ENCODE measurements at places on chromosomes 5 and 9.

- DNase-seq = no peak
Measured at GRCh38 chr5:66144834-66145390, 812 bp downstream of the SREK1 start.

DNA sequence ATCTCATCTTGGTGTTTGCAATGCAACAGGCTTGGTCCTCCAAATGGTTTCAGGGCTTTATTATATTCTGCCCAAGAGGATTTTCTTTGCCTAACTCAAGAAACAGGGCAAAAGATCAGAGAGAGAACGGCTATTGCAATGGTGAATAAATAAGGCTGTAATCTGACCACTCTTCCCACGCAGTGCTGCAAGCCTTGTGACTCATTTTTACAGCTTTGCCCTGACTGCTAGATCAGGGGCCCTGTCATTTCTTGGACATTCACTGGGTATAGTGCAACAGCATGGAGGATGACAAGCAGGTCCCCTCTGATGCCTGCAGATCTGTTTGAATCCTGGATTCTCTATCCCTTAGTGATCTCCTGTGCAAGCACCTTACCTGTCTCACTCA is 459.1 kb downstream of the EBF1 start:
- DNase-seq = no peak

- DNase-seq = no peak
Measured at GRCh38 chr9:34671307-34671706, 8.8 kb upstream of the CCL27 start.

GRCh38 chr5:73143716-73144115 is 23.3 kb downstream of the TMEM171 start:
- DNase-seq = no peak

DNA sequence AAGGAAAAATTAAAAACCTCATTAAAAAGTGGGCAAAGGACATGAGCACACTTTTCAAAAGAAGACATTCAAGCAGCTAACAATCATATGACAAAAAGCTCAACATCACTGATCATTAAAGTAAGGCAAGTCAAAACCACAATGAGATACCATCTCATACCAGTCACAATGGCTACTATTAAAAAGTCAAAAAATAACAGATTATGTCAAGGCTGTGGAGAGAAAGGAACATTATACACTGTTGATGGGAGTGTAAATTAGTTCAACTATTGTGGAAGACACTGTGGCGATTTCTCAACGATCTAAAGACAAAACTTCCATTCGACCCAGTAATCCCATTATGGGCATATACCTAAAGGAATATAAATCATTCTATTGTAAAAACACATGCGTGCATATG is 35.8 kb downstream of the HINT1 start:
- no peak for DNase-seq

DNA sequence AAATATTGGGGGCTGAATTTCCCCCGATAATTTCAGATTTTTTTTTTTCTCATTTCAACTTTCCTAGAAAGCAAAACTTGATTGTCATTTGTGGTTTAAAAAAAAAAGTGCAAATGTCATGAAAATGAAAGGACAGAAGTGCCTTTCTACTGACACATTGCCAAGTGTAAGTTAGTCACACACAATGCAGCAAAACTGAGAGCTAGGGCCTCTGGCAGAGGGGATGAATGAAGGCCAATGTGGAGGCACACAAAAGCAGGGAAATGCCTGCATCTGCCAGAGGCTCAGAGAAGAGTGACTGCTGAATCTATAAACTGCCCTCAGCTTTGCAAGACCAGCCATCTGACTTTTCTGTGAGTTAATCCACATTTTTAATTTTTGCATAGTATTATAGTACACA is 6.8 kb upstream of the IFNA5 start:
- DNase-seq = no peak

GRCh38 chr9:12764150-12764549 is 10.7 kb upstream of the LURAP1L start:
- no peak for DNase-seq

GRCh38 chr5:136439367-136439766 is 74.0 kb upstream of the TRPC7 start:
- no peak for DNase-seq

DNA sequence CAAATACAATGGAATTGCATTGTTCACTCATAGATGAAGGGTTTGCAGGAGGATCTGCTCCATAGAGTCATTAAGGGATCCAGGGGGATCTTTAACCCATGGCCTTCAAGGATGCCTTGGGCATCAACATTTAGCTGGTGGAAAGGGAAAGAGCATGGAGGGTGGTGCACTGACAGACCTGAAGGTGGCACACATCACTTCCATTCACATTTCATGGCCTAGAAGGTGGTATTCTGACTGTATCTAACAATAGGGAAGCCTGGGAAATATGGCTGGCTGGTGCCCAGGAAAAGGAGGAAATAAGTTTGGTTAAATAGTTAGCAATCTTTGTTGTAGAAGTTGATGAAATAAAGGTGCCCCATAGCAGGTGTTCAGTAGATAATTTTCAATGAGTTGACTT is 230.2 kb downstream of the CD180 start:
- DNase-seq = no peak

GRCh38 chr5:36894954-36895353 is 18.4 kb downstream of the NIPBL start:
- DNase-seq = no peak

DNA sequence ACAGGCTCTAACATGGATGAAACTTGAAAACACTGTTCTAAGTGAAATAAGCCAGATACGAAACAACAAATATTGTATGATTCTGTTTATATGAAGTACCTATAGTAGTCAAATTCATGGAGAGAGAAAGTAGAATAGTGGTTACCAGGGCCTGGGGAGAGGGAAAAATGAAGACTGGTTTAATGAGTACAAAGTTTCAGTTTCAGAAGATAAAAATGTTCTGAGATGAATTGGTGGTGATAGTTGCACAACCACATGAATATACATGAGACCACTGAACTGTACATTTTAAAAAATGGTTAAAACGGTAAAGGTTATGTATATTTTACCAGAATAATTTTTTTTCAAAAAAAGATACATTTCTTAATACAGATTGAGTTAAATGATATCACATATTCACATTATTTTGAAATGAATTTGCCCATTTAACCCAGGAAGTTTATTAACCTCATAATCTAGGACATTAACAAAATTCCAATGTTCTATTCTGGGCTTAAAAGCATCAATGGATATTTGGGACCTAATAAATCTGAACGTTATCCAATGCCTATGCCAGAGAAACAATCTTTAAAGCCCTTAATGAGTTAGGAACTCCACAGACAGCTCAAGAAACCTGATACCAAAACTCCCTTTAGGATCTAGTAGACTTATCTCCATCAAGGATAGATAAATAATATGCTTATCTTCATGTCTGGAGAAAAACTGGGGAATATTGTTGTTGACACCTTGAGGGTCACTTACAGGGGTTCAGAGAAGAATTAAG is 521.3 kb downstream of the EFNA5 start:
- no peak for DNase-seq
